ENCODE measurements at places on chromosomes 11 and 22.

DNA sequence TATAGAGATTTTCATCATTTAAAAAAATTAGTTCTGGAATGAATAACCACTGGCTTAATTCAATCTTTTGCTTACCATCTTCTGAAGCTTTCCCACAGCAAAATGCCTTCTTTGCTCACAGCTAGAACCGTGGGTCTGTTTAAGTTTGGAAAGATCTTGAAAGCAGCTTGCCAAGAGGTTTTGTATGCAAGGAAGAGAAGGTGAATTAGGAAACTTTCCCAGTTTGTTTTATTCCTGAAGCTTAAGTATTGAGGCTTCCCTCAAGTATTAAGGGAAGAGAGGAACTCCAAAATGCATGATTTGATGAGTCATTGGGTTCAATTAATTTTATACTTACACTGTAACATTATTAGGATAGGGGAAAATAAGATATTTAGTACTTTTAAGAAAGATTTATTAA is 1.9 kb upstream of the ARHGEF12 start:
- DNase-seq: no peak

GRCh38 chr11:65781152-65781961 is 581 bp upstream of the AP5B1 start:
- no peak for DNase-seq

GRCh38 chr11:121722431-121723245 is 269.9 kb upstream of the SORL1-AS1 start:
- DNase-seq: no peak

DNA sequence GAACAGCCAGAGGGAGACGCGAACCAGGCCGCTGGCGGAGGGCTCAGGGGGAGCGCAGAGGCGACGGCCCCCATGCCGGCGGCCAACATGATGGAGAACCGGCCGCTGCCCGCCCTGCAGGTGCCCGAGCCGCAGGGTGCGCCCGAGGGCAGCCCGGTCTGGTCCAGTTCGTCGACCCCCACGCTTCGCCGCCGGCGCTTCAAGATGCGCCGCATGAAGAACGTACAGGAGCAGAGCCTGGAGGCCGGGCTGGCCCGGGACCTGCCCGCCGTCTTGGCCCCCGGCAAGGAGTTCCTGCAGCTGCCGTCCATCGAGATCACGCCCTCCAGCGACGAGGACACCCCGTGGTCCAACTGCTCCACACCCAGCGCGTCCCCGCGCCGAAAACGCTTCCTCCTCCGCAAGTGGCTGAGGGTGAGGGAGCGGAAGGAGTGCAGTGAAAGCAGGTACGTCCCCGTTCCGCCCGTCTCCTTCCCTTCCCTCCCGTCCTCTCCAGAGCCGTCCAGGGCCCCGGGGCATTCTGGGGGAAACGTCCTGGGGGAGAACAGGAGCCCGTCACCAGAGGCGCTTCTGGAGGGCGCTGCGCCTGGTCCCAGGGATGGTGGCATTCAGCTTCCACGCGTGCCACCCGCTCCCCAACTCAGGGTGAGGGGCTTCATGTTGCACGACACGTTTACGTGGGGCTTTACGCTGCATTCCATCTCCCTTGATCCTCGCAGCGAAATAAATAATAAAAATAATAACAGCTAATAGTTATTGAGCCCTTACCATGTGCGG is 840 bp downstream of the GRAMD1B start:
- no peak for DNase-seq

GRCh38 chr11:64674774-64675173 is 48.2 kb downstream of the NRXN2 start:
- DNase-seq: no peak

DNA sequence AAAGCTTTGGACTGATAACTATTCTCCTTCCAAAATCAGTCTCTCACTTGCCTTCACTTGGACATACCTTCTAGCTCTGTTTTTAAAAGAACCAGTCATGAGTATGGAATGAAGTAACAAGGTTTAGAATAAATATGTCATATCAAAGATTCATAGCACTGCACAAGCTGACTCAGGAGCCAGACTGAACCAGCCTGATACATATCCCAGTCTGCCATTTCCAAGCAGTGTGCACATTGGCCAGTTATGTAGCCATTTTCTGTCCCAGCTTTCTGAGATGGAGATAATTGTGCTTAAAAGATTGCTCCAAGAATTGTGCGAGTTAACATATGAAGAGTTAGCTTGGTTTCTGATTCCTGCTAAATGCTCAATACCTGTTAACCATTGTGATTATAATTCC is 311.3 kb downstream of the C11orf87 start:
- DNase-seq: no peak

Measured in activated naive CD4-positive, alpha-beta T cell (primary cell).